Type B pancreatic cell (in vitro differentiated cells): ENCODE measurements at places on chromosomes 5 and 9.
A peak's percentile ranks its signal among the peaks of the same experiment; 100 is the strongest.

- no peak for DNase-seq
Measured at GRCh38 chr5:37709020-37709419, 130.8 kb downstream of the GDNF start.

- DNase-seq: no peak
Measured at GRCh38 chr5:72478276-72478675, 28.9 kb downstream of the ZNF366 start.

- no peak for DNase-seq
Measured at GRCh38 chr9:101510459-101510858, 23.2 kb upstream of the RNF20 start.

- no peak for DNase-seq
Measured at GRCh38 chr5:174721530-174722432, 2.6 kb upstream of the MSX2 start.

GRCh38 chr9:1083325-1083913 is 33.3 kb downstream of the DMRT2 start:
- DNase-seq: peak; percentile 72

- no peak for DNase-seq
Measured at GRCh38 chr5:1247811-1248210, 22.6 kb downstream of the SLC6A18 start.

DNA sequence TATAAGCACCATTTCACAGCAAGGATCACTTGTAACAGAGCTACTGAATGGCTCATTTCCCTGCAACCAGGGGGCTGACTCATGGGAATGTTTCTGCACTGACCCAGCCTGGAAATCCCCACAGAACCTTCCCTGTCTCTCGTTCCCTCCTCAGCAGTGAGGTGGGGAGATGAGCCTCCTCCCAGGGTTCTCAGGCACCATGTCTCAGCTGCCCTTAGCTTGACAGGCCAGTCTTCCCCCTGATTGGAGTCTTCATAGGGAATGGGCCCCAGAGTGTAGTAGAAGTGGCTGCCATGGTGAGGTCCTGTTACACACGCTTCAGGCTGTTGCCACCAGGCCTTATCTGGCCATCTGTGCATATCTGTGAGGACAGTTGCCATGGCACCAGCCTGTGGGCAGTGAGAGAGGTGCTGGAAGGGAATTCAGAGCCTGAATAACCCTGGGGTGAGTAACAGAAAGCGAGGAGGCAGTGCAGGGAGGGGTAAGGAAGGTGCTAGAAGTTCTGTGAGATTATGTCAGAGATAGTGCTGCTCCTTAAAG is 324.4 kb downstream of the ENC1 start:
- no peak for DNase-seq

- no peak for DNase-seq
Measured at GRCh38 chr9:5869315-5870019, 21.2 kb upstream of the MLANA start.

DNA sequence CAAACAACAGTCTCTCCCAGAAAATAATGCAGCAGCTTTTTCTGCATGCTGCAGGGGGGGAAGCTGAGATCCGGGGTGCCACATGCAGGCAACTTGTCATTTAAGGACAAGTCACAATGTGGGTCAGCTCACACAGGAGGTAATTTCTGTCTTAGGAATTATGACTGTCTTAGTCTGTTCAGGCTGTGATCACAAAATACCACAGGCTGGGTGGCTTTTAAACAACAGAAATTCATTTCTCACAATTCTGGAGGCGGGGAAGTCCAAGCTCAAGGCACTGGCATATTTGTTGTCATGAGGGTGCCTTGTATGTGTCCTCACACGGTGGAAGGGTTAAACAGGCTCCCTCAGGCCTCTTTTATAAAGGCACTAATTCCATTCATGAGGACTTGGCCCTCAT is 127.7 kb downstream of the DIRAS2 start:
- no peak for DNase-seq

- DNase-seq: no peak
Measured at GRCh38 chr5:11918463-11919045, 14.3 kb upstream of the CTNND2 start.

DNA sequence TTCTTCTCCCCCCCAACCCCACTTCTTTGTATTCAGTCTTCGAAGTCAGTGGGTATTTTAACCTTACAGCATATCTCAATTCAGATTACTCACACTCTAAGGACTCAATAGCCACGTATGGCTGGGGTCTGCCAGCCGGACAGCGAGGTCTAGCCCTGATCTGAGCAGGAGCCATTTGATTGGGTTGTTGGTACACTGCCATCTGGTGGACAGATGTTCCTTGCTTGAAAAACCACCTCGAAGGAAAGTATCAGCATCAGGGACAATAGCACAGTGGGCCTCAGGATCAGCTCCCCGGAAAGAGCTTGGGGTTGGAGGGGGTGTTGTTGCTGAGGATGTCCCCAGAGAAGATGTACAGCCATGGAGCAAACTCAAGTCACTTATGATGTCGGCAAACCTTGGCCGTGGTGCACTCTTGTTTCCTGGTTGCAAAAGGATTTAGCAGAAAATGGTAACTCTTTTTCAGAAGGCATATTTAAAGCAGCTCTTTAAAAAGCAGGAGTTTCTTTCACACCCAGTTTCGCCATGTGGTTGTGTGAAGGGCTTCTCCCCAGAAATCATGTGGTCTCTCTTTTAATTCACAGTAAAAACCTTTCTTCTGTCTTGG is 31.7 kb upstream of the KCNMB1 start:
- DNase-seq: no peak

- no peak for DNase-seq
Measured at GRCh38 chr9:130311408-130312140, 46.0 kb downstream of the HMCN2 start.

DNA sequence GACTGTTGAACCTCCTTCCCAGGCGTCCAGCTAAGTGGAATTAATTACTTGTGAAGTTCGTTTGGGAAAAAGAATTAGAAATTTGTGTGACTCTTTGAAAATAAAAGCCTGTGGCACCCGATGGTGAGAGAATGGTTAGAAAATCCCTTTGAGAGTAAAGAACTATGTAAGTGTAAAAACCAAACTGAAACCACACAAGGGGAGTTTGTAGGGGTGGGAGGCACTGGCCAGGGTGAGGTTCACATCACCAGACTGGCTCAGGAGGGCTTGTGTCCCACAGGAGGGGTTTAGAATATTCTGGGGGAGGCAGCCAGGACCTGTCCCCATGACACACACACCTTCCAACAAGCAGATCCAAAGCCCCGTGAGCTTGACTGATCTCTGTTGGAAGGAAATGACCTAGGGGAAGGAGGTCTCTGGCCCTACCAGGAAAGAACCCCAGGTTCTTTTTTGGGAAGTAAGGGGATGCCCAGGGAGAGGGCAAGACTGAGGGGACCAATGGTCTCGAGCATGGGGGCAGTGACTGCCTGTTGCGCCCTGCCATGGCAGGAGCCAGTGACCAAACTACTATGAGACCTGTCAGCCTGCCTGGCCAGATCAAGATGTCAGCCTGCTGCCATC is 4.3 kb downstream of the SPATA24 start:
- DNase-seq: no peak

GRCh38 chr5:60092671-60093422 is 199.3 kb upstream of the PDE4D start:
- DNase-seq: no peak

- no peak for DNase-seq
Measured at GRCh38 chr9:1222511-1222910, 172.4 kb downstream of the DMRT2 start.

DNA sequence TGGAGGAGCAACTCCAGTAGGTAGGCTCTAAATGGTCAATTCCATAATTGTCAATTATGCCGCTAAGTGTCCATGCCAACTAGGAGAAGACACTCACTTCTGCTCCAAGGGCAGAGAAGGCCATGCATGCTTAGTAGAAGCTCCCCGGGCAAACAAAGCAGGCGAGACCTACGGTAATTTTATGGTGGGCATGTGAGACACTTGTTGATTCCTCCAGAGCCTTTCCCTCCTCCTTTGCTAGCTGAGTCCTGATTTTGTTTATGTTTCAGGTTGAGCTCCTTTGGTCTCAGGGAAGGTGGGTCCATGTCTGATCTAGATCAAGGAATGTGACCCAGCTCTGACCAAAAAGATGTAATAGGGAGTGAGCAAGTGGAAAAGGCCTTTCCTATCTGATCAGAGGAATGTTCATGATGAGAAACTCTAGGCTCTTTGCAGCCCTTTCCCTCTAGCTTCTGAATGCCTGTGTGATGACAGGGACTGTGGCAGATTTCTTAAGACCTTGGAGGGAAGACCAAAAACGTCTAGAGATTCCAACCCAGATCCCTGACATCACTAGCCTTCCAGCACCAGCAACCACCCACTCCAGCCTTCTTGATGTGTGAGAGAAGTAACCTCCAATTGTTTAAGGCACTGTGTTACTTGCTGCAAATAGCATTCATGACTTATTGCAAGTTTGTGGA is 7.7 kb upstream of the CPEB4 start:
- DNase-seq: no peak
